ENCODE measurements at places on chromosomes 2 and 18. TPM values are rescaled to one million over a fixed set of nuclear protein-coding genes. Genes with fewer than 3 reads are reported as not detected.

GRCh38 chr2:162256591-162256991, 13.3 kb upstream of the FAP start:
- DNase-seq, result no peak

- DNase-seq, result no peak
Measured at GRCh38 chr2:10778724-10779115, 33.9 kb downstream of the PDIA6 start.

DNA sequence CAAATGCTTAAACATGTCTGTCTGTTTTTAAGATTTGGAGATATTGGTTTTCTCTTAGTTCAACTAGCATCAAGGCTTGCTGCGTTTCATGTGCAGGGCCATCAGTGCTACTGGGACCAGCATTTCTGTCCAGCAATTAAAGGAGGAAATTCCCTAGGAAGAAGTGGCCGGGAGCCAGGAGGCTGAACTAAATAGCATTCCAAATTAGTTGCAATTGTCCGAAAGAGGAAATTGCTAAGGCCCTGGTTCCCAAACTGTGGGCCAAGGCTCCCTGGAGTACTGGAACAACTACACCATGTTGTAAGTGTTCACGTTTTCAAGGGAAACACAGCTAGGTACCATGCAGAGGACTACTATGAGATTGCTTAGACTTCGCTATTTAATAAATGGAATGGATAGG, 257.9 kb downstream of the PTPRM start:
- DNase-seq, result no peak

- DNase-seq, result no peak
Measured at GRCh38 chr2:99255491-99256318, at the start of gene LYG2. TSS of gene LYG2 (minus strand) at chr2:99255666. CDS start at chr2:99254260, 1,406 bp downstream.

Gene RNU2-63P
- not detected for polyA plus RNA-seq

DNA sequence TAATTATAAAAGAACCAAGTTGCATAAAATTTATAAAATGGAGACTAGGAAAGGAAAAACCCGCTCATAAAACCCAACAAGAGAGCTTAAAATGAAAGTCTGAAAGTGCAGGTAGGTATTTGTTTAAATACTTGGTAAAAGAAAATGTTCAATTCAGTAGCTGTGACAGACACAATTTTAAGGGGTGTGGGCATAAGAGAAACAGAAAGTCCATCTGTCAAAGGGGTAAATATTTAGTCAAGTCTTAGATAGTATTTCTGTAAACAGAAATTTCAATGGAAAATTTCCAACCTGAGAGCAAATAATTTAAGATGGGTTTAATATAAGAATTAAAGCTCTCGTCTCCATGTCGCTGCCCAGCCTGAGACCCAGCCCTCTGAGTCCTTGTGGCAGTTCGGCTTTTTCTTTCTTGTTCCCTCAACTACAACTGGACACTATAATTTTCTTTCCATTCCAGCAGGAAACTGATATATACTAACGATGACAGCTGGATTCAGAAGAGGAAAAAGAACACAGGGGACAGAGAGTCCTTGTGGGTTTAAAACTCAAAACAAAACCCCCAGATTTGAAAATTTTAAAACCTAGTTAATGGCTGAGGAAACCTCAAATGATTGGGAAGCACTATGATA, 88.0 kb upstream of the ZFP36L2 start:
- no peak for DNase-seq

DNA sequence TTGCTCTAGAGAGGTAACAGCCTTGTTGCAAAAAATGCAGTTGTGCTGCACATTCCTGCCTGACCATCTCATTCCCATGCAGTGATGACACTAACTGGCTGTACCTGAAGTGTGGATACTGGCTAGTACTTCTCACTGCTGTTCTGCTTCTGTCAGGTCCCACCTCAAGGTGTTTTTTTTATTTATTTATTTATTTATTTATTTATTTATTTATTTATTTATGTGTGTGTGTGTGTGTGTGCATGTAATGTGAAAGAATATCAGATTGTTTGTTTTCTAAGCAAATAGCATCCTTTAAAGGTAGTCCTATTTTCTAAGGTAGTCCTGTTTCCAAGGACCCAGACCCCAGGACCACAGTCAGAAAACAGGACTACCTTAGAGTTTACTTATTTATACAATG, 87.2 kb upstream of the SYT4 start:
- DNase-seq, result no peak

GRCh38 chr2:26172189-26172870, 558 bp upstream of the GAREM2 start:
- DNase-seq, result no peak

- DNase-seq, result no peak
Measured at GRCh38 chr2:8671802-8672201, 10.1 kb upstream of the ID2 start.

- no peak for DNase-seq
Measured at GRCh38 chr18:66428795-66429194, 175.1 kb downstream of the CDH19 start.

Gene UGT1A5
- not detected for polyA plus RNA-seq

DNA sequence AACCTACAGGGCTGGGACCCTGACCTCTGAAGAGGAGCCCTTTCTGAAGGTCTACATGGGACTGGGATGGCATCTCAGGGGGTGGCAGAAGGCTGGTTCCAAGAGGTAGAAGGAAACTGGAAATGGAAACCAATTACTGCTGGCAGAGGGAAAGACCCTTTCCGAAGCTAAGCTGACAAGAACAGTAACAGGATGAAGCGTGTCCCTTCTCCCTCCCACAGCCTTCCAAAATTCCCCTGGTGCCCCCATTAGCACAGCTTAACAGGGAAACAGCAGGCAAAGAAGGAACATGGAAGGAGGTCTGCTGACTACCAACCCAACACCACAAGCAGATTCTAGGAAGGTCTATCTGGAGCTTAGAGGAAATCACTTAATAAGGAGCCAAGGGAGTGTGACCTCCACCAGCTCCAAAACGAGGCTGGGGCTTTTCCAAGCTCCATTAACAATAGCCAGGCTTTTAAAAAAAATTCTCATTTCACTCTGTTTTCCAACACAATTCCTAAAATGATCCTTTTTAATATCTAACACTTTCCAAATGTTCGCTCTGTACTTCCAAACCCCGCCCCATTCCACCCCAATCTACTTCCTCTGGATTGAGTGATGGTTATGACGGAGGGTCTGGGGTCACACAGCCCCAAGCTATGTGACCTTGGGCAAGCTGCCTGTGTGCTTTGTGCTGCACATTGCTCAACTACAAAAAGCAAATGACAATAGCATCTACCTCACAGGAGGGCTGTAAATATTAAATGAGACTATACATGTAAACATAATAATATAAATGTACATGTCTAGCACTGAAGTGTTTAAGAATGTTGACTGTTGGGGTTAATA, 55.2 kb downstream of the STK39 start:
- DNase-seq, result no peak

Gene SAG
- polyA plus RNA-seq, result 0.24 TPM

DNA sequence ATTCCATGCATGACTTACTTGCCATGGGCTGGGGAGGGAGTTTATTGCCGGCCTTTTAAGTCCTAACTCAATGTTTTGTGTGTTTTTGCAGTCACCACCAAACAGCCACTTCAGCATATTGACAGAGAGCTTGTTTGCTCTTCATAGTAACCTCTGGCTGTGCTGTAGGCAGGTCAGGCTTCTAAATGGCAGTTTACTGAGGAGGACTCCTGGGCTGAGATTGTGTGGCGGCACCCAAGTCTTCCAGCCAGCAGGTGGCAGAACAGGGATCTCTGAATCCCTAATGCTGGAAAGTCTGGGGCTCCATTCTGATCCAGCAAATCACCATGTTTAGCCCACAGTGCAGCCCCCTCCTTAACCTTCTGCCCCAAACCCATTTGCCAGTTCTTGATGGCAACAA, 121.2 kb downstream of the CAPN13 start:
- DNase-seq, result no peak

Gene FSHR
- not detected for polyA plus RNA-seq

Gene LTBP1
- 69.2 TPM for polyA plus RNA-seq

- DNase-seq, result no peak
Measured at GRCh38 chr2:12584338-12584737, 132.4 kb upstream of the TRIB2 start.
